ENCODE measurements at places on chromosomes 7 and 10. TPM values are rescaled to one million over a fixed set of nuclear protein-coding genes. Genes with fewer than 3 reads are reported as not detected.

LIPK gene
- not detected for total RNA-seq

GPRIN2 gene
- total RNA-seq = not detected

SOSTDC1 gene
- total RNA-seq = not detected

CRHR2 gene
- 0.42 TPM for total RNA-seq

SIRT1 gene
- 14.7 TPM for total RNA-seq

ST8SIA6 gene
- 1.2 TPM for total RNA-seq

TMEM213 gene
- total RNA-seq = not detected

SLC16A9 gene
- total RNA-seq = 0.64 TPM

CPA1 gene
- total RNA-seq = 4.6 TPM

AGMO gene
- 0.54 TPM for total RNA-seq

TEX47 gene
- not detected for total RNA-seq

PWWP2B gene
- 14.5 TPM for total RNA-seq

ABCF2 gene
- 35.7 TPM for total RNA-seq

All from psoas muscle (tissue), 8 donors.